Mucosa of descending colon (tissue), 3 donors: ENCODE measurements at places on chromosomes 2 and 18.

DNA sequence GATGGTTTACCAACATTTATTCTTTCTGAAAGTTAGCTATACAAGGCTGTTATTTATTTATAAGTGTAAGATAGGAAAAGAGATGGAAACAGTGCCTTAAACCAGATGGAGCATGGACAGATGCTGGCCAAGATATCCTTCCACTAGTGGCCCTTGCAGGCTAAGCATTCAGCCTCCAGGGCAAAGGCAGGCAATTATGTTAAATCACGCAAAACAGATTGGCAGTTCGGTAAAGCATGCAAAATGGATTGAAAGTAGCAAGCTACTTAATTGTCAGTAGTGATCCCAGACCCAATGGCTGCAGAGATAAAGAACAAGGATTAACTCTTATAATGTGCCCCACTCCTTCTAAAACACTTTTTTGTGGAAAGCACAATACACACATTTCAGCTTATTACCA lies 105.4 kb upstream of the MAP4K3 start:
- DNase-seq, result no peak

DNA sequence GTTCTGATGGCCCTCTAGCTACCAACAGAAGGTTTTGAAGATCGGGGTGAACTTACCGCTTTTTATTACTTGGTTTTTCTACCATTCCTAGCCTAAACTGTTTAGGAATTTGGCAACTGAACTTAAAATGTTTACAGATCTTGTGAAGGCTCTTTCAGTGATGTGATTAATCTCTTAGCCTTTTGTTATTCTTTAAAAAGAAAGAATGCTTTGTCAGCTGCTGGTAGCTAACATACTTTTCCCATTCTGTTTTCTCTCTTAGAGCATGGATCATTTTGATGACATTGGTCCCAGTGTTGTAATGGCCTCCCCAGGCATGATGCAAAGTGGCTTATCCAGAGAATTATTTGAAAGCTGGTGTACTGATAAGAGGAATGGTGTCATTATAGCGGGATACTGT lies 18.1 kb downstream of the CPSF3 start:
- no peak for DNase-seq

DNA sequence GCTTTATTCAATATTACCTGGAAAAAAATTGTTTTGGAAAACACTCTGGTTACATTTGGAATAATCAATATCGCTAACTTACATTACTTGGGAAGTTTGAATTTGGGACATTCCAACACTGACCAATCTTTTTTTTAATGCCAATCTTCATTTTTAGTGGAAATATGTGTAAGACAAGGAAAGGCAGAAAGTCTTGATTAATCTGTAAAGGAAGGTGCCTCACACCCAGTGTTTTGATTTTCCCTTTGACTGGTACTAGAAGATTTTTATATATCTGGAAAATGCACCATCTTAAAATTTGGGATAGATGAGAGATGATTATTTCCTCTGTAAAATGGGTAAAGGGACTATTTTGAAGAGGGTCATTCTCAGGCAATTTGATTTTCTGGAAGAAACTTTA lies 879.2 kb upstream of the ZEB2 start:
- no peak for DNase-seq

- no peak for DNase-seq
Measured at GRCh38 chr2:14861181-14861580, 228.7 kb downstream of the LRATD1 start.

DNA sequence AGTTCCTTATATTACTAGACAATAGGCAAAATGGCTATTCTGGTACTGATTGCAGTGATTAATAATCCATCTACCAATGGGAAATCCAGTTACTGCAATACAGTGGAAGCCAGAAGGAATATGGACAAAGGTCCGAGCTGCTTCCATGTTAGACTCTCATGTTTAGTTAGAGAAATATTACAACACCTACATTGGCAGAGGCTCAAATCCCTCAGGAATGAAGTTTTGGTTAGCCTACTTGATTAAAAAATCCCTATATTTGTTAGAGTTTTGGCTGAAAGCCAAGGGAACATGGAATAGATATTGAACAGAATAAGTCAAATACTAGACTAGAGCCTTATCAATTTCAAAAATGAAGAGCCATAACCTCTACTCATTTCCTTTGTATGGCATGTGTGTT lies 48.5 kb downstream of the ARL6IP6 start:
- no peak for DNase-seq
